Thyroid gland (tissue), 4 donors: ENCODE measurements at places on chromosomes 13 and 19. TPM values are rescaled to one million over a fixed set of nuclear protein-coding genes. Genes with fewer than 3 reads are reported as not detected.

The KIR2DL4 gene
- total RNA-seq, result not detected

The ATP1A3 gene
- 0.13 TPM for total RNA-seq

The CADM4 gene
- total RNA-seq, result 2.3 TPM

The TTYH1 gene
- total RNA-seq, result not detected

The MAMSTR gene
- total RNA-seq, result 0.54 TPM

The DHDH gene
- total RNA-seq, result not detected

The TFDP1 gene
- total RNA-seq, result 84.2 TPM

DNA sequence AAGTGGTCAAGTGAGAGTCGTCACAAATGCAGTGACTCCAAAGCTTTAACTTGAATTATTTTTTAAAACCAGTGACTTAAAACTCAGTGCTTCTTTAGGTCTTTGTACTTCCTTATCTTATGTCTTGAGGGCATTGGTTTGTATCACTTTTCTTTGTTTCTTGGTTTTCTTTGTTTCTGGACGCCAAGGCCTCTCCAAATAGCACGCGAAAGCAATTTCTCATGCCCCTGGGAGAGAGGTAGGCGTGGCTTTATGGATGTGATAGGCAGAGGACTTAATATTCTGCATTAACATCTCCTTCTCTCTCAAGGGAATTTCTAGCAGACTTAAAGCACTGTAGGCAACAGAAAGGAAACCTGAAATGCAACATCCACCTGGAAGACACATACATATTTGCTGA, 20.6 kb downstream of the UBE2L5 start:
- no peak for DNase-seq
- no peak overlapping the region for H3K4me3 ChIP-seq
- peaks cover 13% of the 10 kb centered on the region for H3K4me1 ChIP-seq
- no peaks in the 10 kb centered on the region for H3K27me3 ChIP-seq
- no peak overlapping the region for H3K27ac ChIP-seq

DNA sequence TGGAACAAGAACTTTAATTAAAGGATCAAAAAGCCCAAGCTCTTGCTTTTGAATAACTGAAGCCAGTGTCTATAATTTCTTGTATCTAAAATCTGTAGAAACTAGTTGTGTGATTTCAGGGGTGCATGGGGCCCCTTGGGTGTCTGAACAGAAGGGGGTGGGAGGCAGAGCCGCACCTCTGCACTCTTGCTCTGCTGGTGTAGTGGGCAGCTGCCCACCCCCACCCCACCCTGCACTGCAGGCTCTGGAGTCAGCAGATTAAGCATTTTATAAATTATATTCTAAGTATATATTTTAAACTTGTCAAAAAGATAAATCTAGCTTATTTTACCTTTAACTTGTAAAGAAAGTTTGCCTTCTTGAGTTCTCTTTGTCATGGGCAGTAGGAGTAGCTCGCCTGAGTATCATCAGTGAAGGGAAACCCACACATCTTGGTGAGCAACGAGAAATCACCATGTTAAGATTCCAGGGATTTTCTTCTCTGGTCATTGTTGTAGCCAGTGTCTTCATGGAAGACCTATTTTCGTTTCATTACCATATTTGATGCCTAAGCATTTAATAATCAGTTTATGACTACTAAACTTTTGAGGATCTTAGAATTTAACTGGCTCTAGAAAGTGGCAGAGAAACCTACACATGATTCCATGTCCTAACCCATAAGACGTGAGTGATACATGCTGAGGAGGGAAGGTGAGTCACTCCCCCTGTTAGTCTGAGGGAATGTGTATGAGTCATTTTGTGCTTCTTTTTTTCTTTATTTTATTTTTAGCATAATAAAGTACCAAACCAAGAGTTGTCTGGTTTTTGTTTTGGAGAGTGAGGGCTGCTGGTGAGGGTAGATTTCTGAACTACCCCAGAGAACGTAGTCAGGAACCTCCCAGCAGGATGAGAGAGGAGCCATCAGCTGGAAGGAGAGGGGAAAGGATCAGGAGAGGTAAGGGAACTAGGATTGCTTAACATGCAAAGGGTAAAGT, 7.7 kb downstream of the UBE2L5 start:
- H3K4me1 ChIP-seq, result no peaks in the 10 kb centered on the region
- no peak for DNase-seq
- H3K4me3 ChIP-seq, result no peak overlapping the region
- H3K36me3 ChIP-seq, result no peaks in the 10 kb centered on the region

DNA sequence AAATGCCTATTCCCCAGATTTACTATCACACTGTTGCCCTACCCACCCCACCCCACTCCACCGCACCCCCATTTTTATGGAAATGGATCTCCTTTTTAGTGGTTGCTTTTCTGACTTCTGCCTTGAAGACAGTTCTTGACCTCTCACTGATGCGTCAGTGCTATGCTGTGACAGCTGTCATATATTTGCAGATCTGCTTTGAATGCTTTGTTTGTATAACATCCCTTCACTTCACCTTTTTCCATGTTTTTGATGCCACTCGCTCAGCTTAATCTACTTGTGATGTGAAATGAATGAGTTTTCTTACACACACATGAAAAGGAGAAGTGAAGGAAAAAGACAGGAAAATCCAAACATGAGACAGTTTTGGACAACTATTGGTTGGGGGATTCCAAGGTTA, 731.0 kb downstream of the SLITRK6 start:
- DNase-seq, result no peak
- no peaks in the 10 kb centered on the region for H3K4me1 ChIP-seq
- H3K4me3 ChIP-seq, result no peak overlapping the region
- H3K27me3 ChIP-seq, result no peaks in the 10 kb centered on the region

GRCh38 chr19:48735031-48735615, 5.3 kb downstream of the RASIP1 start:
- DNase-seq, result peak; percentile 53
- peaks cover 15% of the 10 kb centered on the region for H3K4me1 ChIP-seq
- H3K27ac ChIP-seq, result no peak overlapping the region
- H3K27me3 ChIP-seq, result no peaks in the 10 kb centered on the region
- no peak overlapping the region for H3K4me3 ChIP-seq

DNA sequence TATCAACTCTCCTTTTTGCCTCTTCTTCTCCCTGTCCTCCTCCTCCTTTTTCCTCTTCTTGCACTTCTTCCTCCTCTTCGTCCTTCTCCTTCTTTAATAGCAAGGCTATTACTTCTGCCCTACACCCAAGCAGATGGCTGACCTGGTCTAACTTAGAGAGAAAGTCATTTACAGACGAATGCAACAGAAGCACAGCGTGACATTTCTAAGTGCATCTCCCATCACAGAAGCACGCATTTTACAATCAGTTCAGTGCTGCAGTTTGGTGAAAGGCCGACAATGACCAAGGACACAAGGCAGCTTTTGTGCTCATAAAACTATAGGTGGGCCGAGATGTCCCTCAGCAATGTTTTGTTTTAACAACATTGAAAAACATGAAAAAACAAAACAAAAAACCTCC, 231.5 kb downstream of the FGF14 start:
- H3K36me3 ChIP-seq, result no peaks in the 10 kb centered on the region
- no peaks in the 10 kb centered on the region for H3K27me3 ChIP-seq
- no peak overlapping the region for H3K4me3 ChIP-seq

DNA sequence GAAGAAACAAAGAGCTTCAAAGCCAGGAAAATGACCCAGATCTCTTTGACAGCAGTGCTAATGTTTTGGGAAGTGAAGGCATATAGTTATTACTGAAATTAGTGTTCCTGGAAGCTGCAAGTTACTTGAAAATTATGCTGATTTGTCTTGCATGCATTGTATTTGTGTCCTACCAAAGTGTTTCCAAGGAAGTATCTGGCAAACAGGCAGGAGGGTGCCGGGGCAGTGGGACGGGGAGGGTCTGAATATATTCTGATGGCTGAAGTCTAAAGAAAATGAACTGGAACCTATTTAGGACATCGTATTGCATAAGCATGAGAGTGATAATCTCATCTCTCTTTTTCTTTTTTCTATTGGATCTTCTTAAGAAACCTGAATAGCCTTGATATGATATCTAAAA, 9.0 kb downstream of the RNASEH2B start:
- no peaks in the 10 kb centered on the region for H3K36me3 ChIP-seq
- H3K4me3 ChIP-seq, result no peak overlapping the region
- H3K4me1 ChIP-seq, result peaks cover 16% of the 10 kb centered on the region
- no peaks in the 10 kb centered on the region for H3K27me3 ChIP-seq
- no peak overlapping the region for H3K27ac ChIP-seq
- no peak for DNase-seq

DNA sequence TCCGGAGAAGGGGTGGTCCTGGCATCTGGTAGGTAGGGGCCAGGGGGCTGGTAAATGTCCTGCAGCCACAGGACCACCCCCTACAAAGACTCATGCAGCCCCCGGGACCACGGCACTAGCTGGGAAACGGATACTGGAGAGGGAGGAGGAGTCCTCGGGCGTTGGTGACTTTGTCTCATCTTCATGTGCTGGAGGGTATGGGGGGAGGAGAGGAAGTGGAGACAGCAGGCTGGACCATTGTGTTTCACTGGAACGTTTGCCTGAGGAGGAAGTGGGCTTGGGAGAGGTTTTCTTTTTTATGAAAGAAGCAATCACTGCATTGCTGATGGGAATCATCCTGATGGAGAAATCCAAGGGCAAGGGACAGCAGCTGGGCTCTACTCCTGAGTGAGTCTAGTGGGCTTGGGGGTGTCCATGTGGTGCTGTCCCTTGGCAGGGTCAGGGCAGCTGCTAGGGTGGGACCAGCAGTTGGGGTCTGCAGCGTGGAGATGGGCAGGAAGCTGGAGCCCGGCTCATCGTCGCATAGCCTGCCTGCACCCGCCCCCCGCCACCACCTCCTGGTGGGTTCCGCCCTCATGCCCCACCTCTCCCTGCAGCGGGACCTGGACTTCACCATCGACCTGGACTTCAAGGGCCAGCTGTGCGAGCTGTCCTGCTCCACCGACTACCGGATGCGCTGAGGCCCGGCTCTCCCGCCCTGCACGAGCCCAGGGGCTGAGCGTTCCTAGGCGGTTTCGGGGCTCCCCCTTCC, 1.7 kb upstream of the ADM5 start:
- H3K4me3 ChIP-seq, result no peak overlapping the region
- H3K4me1 ChIP-seq, result peaks cover 17% of the 10 kb centered on the region
- H3K36me3 ChIP-seq, result peaks cover 45% of the 10 kb centered on the region
- H3K27me3 ChIP-seq, result no peaks in the 10 kb centered on the region
- DNase-seq, result no peak
- H3K27ac ChIP-seq, result no peak overlapping the region

DNA sequence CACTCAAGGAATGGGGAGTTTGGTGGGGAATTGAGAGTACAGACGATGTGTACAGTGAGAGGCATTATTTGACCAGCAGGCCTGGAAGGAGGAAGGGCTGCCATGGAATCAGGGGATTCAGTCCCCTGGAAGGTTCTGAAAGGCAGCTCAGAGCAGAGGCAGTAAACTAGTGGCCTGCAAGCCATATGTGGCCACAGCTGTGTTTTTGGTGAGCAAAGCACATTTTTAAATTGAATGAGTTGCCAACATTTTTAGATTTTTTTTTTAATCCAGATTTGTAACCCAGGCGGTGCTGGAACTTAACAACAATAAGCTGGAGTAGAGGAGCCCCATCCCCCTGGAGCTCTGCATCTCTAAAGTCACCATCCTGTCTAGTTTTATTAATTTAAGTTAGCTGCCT, 95.3 kb upstream of the IPO5 start:
- no peaks in the 10 kb centered on the region for H3K27me3 ChIP-seq
- no peak for DNase-seq

GRCh38 chr19:50203281-50204080, at the start of gene MYH14:
Gene MYH14 (plus strand): TSS chr19:50203622. CDS start chr19:50210366, 6,744 bp downstream.
- DNase-seq, result peak; percentile 98
- peaks cover 22% of the 10 kb centered on the region for H3K4me1 ChIP-seq
- H3K36me3 ChIP-seq, result no peaks in the 10 kb centered on the region
- H3K27me3 ChIP-seq, result no peaks in the 10 kb centered on the region
- H3K27ac ChIP-seq, result peak within 1 kb of the TSS; percentile 74

- H3K27ac ChIP-seq, result no peak overlapping the region
- no peaks in the 10 kb centered on the region for H3K27me3 ChIP-seq
Observed at GRCh38 chr13:88189728-88190127, 518.6 kb downstream of the SLITRK5 start.

DNA sequence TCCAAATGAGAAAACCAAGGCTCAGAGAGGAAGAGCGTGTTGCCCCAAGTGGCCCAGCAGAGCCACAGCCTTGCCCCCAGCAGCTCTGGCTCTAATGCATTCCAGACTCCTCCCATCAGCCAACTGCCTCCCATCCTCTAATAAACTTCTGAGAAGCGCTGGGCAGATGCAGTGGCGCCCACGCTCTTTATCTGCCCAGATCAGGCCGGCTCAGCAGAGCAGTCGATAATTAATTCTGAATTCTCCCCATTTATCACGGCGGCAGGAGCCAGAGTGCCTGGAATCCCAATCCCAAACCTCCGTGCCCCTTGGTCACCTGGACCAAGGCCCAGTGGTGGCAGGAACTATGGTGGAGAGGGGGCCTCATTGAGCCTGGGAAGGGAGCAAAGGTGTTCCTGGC, 13.9 kb downstream of the TINCR start:
- H3K36me3 ChIP-seq, result no peaks in the 10 kb centered on the region
- no peak for DNase-seq
- no peaks in the 10 kb centered on the region for H3K27me3 ChIP-seq
- H3K27ac ChIP-seq, result no peak overlapping the region
- no peaks in the 10 kb centered on the region for H3K4me1 ChIP-seq
- no peak overlapping the region for H3K4me3 ChIP-seq

GRCh38 chr19:36421749-36422481, 3.5 kb upstream of the ZFP82 start:
- peaks cover 10% of the 10 kb centered on the region for H3K4me1 ChIP-seq
- H3K36me3 ChIP-seq, result no peaks in the 10 kb centered on the region
- DNase-seq, result no peak
